T-helper 1 cell (primary cell): ENCODE measurements at places on chromosomes 13 and 19.

DNA sequence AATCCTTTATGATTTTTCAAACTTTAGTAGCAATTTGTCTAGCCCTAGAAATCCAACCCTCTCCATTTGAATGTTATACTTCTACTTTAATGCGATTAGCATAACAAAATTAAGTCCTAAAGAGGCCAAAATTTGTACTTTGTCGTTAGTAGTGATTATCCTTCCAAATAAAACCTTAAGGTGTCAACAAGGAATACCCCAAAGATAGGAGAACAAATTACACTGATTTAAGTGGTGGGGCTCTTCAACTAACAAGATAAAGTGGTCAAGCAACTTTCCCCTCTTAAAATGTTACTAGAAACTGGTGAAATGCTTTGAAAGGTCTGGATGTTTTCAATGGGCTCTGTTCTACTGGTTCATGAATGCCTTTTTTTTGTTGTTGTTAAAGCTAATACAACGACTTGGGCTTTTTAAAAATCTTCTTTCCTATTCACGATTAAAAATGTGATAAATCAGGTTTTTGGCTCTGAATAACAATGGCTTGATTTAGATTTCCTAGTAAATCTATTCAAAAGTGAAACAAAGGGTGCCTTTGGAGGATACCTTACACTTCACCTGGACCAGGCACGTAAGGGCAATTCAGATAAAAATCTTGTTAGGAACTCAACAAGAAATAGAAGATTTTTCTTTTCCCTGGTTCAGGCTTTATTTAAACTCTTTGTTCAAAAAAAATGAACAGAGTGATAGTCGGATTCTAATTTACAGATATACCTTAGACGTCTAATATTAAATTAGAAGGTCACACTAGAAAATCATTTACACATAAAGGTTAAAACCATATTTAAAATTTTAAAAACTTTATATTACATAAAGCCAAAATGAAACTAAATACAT, 3.1 kb downstream of the SOX21 start:
- DNase-seq, result no peak

DNA sequence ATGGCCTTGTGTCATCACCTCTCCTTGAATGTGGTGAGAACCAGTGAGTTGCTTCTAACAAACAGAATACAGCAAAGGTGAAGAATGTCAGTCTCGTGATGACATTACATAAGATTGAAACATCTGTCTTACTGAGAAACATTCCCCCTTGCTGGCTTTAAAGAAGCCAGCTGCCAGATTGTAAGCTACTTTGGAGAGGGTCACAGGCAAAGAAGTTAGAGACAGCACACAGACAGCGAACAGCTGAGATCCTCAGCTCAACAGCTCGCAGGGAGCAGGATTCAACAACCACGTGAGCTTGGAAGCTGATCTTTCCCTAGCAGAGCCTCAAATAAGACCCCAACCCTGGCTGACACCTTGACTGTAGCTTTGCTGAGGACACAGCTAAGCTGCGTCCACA, 367.9 kb downstream of the LIG4 start:
- DNase-seq, result no peak

DNA sequence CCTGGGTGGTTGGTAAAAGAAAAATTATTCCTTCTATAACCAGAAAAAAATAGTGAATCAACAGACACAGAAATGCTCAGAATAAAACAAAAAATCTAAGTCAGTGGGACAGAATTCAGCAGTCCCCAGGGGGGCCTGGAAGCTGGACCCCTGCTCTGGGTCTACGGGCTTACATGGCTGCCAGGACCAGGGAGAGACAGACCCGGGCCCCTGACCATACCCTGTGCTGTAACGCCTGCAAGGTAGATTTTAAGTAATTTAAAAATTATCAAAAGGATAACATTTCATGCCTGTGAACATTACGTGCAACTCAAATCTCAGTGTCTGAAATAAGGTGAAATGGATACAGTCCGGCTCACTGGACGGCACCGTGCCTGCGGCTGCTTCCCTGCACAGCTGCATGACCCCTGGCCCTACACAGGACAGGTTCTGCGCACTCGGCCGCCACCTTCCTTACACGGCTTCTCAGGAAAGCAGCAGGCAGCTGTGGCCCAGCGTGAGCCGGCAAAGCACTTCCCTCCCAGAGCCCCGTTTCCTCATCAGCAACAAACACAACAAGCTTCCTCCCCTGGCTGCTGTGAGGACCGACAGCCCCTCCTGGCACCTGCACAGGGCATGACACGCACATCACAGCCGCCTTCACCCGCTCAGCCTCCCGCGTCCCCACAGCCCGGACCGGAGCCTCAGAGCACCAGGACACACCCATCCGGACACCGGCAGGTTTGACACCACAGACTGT, 22.2 kb downstream of the RASA3 start:
- peak; percentile 91 for DNase-seq

GRCh38 chr13:98405107-98405571, 171.8 kb downstream of the STK24 start:
- DNase-seq, result no peak

DNA sequence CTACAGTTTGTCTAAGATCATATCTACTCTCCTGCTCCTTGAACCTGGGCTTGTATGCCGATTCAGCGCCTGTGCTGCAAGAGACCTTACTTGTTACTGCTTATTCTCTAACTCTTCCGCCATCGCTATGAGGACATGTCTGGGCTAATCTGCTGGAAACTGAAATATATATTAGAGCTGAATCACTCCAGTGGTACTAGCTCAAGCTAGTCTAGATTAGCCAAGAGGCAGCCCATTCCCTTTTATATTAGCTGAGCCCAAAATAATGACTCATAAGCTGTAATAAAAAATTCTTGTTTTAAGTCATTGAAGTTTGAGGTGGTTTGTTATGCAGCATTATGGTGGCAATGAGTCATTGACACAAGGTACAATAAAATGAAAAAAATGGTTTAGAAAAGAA, 52.8 kb downstream of the SLC6A16 start:
- DNase-seq, result no peak

DNA sequence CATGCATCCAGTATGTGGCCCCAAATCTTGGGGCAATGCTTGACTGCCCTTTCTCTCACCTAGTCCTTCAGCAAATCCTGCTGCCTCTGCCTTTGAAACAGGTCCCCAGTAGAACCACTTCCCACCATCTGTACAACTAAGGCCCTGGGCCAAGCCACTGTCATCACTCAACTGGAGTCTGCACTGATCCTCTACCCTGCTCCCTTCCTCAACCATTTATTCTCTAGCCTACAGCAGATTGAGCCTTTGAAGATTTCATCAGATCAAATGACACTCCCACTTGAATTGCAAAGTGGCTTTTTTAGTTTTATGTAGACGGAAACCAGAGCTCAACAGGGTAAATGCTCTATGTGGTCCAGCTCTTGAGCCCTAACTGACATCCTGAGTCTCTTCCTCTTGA, 43.5 kb downstream of the ATP8A2 start:
- no peak for DNase-seq

DNA sequence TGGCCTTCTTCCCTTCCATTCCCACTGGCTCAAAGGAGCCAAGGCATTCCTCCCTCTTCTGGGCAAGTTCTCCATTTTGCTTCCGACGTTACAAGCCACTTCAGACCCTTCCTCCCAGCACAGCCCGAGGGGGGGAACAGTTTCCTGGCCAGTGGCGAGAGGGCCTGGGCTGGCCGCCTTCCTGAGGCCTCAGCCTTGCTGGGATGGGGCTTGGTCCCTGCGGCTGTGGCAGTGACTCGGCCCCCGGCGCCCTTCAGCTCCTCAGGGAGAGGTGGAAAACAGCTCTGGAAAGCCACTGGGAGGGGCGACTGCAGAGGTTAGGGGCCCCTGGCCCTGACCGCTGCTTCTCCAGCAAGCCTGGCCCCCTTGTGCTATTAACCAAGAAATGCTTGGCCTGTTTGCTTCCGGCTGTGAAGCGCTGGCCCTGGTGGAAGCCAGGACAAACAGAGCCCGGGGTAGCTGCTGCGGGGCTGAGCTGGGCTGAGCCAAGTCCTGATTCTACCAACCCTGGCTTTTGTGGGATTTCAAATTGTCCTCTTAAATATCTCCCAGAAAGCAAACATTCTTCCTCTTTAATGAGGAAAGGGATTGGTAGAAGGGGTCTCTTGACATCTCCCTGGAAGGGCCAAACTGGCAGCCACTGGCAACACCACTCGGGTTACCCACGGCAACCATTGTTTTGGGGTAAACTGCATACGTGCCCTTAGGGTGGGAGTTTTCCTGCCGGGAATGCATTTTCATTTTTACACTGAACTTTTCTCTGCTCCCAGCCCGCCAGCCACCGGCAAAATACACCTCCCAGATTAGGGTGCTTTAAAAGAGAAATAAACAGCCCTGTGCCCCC, 38.7 kb downstream of the C13orf46 start:
- DNase-seq, result no peak
